WTC11 (cell line): ENCODE measurements at places on chromosomes 11 and 22. TPM values are rescaled to one million over a fixed set of nuclear protein-coding genes. Genes with fewer than 3 reads are reported as not detected.

CDCA5 gene
- 80.6 to 95.9 TPM (median 86.9 TPM) in 3 replicates for total RNA-seq

- H3K4me1 ChIP-seq, result peaks cover 15% of the 10 kb centered on the region
- DNase-seq, result no peak
- H3K27ac ChIP-seq, result no peak overlapping the region
- peaks cover 4% of the 10 kb centered on the region; the same call in 1 of the 2 replicates for H3K36me3 ChIP-seq
- no peak overlapping the region for H3K4me3 ChIP-seq
- H3K27me3 ChIP-seq, result no peaks in the 10 kb centered on the region
Observed at GRCh38 chr11:134374171-134374570, 37.9 kb downstream of the B3GAT1 start.

DNA sequence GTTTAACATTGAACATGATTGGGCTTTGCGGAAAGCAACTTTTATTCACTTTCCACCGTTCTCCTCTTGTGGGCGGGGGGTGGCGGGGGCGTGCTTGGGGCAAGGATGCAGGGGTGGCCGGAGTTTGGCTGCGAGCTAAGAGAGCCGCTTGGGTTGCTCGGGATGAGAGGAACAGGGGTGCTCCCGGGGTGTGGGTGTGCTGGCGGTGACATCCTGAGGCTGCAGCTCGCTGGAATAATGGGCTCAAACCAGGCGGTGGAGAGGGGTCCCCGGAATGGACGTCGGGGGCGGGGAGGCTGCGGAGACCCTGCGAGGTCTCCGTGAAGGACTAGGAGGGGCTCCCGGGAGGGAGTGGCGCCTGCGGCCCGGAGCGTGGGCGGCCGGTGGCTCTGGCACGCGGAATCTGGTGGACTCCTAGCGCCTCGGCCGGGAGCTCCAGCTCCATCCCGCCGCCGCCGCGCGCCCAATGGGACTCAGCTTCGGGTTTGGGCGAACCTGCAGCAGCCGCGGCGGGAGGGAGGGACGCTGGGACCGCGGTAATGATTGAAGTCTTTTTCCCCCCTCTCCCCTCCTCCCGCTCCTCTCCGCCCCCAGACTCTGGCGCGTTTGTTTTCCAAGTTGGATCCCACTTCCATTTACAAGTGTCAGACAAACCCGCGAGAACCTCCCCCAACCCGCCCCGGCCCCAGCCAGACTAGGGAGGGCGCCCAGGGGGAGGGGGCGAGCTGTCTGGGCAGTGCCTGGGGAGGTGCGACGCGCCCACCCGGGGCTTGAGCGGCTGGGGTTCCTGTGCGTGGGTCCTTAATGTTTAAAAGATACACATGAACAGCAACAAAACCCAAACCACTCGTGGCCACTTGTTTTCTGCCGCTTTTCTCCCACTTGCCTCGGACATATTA, 2.0 kb downstream of the FAT3 start:
- peaks cover 48% of the 10 kb centered on the region for H3K27me3 ChIP-seq
- peak; percentile 79 for DNase-seq
- H3K36me3 ChIP-seq, result no peaks in the 10 kb centered on the region
- no peak overlapping the region; the same call in 1 of the 2 replicates for H3K27ac ChIP-seq
- H3K4me3 ChIP-seq, result peak overlapping the region; percentile 94

- no peak for DNase-seq
- H3K36me3 ChIP-seq, result peaks cover 11% of the 10 kb centered on the region
- peak overlapping the region; percentile 79 for H3K27ac ChIP-seq
- peaks cover 11% of the 10 kb centered on the region for H3K4me1 ChIP-seq
- no peaks in the 10 kb centered on the region for H3K27me3 ChIP-seq
Observed at GRCh38 chr22:31891366-31892079, 52.8 kb upstream of the YWHAH start.

STK33 gene
- 13.2 to 16.7 TPM (median 13.3 TPM) in 3 replicates for total RNA-seq

GRCh38 chr11:2968341-2968900, 23.7 kb downstream of the NAP1L4 start:
- no peak for DNase-seq
- no peaks in the 10 kb centered on the region for H3K4me1 ChIP-seq
- H3K4me3 ChIP-seq, result no peak overlapping the region
- no peaks in the 10 kb centered on the region; the same call in 1 of the 2 replicates for H3K27me3 ChIP-seq
- peak overlapping the region; percentile 80; the same call in 1 of the 2 replicates for H3K27ac ChIP-seq

TPBGL gene
- 0.37 to 0.78 TPM (median 0.60 TPM) in 3 replicates for total RNA-seq

DNA sequence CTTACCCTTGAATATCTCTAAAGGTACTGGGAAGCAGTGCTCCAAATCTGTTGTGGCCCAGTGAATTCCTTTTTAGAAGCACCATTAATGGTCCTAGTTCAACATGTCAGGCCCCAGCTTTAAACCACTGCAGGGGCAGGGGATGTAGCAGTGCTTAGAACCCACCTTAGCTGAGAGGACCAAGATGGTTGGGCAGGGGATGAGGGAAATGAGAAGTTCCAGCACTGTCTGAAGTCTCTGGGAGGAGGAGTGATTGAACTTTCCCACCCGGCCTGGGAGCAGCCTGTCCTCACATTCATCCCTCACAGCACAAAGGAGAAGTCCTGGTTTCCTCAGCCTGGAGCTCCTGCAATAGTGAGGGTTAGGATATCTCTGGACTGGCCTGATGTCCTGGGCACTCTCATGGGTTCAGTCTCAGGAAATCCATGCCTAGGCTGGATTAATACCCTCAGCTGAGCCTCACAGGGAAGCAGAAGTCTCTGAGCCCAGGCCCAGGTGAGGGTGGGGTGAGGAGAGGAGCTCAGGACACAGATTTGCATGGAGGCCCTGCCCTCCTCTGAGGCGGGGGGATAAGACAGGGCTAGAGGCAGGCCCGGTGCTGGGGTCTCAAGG, 28.6 kb upstream of the PRAME start:
- no peaks in the 10 kb centered on the region for H3K4me1 ChIP-seq
- no peak overlapping the region for H3K4me3 ChIP-seq
- DNase-seq, result no peak
- peaks cover 93% of the 10 kb centered on the region for H3K27me3 ChIP-seq

DNA sequence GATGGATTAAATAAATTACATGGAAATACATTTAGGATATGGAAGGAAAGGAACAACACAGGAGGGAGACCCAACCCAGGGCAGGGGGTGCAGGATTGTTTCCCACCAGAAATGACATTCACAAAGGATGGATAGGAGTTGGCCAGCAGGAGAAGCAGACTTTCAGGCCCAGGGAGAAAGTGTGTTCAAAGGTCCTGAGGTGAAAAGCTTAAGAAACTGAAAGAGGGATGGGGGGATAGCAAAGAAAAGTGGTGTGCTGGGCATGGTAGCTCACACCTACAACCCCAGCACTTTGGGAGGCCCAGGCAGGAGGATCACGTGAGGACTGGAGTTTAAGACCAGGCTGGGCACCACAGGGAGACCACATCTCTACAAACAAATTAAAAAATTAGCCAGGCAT, 16.6 kb upstream of the ADA2 start:
- H3K4me3 ChIP-seq, result no peak overlapping the region
- peak overlapping the region; percentile 84 for H3K27ac ChIP-seq
- no peak for DNase-seq
- no peaks in the 10 kb centered on the region for H3K36me3 ChIP-seq
- no peaks in the 10 kb centered on the region for H3K27me3 ChIP-seq

DNA sequence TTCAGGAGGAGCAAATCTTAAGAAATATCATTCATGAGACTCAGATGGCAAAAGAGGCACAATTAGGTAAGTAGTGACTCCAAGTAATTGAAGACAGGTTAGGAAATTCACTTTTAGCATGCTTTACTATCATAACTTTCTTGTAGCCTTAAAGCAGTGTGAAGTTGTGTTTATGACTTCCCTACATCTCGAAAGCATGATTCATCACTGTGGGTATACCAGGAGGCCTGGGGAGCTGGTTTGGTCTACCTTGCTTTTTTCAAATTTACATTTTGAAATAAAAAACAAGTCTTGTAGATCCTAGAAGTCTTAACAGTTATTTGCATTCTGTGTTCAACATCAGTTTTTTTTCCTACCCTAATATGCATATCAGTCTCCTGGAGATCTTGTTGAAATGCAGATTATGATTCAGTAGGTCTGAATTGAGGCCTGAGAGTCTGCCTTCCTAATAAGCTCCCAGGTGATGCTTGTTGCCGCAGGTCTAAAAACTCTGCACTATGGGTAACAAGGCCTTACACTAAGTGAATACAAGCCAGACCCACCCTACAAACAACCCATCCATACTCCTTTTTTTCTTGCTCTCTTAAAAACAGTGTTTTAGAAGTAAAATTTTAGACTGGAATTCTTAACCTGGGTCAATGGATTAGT, 41.4 kb downstream of the TTC17 start:
- H3K27ac ChIP-seq, result peak overlapping the region; percentile 78
- DNase-seq, result no peak
- no peak overlapping the region for H3K4me3 ChIP-seq
- H3K4me1 ChIP-seq, result peaks cover 21% of the 10 kb centered on the region

CCDC81 gene
- total RNA-seq, result 0.82 to 1.0 TPM (median 0.98 TPM) in 3 replicates

DNA sequence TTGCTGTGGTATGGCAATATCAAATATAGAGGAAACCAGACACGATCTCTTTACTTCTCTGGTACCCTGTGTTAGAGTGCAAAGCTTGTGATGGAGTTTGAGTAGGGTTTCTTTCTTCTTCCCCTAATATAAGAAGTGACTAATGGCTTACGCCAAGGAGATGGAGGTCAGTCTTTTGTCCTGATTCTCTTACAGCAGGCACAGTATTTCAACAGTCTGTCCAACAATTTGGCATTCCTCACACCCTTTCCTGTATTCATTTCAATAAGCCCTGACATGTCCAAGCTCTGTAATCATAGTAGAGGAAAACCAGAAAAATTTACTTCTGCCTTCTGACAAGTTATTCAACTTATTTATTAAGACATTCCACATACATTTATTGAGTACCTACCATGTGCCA, 546.2 kb downstream of the TMEM135 start:
- H3K27ac ChIP-seq, result no peak overlapping the region
- H3K27me3 ChIP-seq, result no peaks in the 10 kb centered on the region
- no peak overlapping the region for H3K4me3 ChIP-seq
- DNase-seq, result no peak

DNA sequence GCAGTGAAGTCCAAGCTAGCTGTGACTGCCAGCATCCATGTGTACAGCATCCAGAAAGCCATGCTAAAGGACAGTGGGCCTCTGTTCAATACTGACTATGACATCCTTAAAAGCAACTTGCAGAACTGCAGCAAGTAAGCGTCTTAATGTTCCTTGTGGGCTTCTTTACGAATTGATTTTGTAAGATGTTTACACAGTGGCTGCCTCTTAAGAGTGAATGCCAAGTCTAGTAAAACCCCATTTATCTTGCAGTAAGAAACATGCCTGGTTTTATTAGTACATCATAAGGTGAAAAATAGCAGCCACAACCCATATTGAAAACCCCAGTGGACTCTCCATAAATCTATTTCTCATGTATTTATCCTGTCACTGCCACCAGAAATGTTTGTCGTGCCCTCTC, 20.5 kb downstream of the POLD3 start:
- H3K4me1 ChIP-seq, result no peaks in the 10 kb centered on the region
- no peak overlapping the region for H3K27ac ChIP-seq
- H3K36me3 ChIP-seq, result peaks cover 14% of the 10 kb centered on the region
- no peaks in the 10 kb centered on the region for H3K27me3 ChIP-seq
- H3K4me3 ChIP-seq, result no peak overlapping the region

DNA sequence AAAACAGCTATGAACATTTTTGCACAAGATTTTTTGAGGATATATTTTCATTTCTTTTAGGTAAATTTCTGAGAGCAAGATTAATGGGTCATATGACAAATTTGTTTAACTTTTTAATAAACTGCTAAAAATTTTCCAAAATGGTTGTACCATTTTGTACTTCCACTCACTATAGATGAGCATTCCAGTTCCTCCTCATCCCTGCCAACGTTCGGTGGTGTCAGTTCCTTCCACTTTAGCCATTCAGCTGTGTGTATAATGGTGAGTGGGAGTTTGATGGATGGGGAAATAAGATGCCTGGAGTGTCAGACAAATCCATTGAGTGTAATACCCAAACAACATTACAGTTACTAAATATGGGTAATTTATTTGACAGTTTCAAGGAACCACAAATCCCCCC, 49.7 kb downstream of the MIAT start:
- no peak overlapping the region for H3K4me3 ChIP-seq
- peaks cover 5% of the 10 kb centered on the region; the same call in 1 of the 2 replicates for H3K27me3 ChIP-seq
- DNase-seq, result no peak
- H3K36me3 ChIP-seq, result peaks cover 25% of the 10 kb centered on the region
- H3K27ac ChIP-seq, result no peak overlapping the region

- H3K4me1 ChIP-seq, result no peaks in the 10 kb centered on the region; the same call in 1 of the 2 replicates
- no peak for DNase-seq
- H3K4me3 ChIP-seq, result no peak overlapping the region
- H3K27ac ChIP-seq, result no peak overlapping the region
Observed at GRCh38 chr22:49303061-49303735, 524.5 kb downstream of the BRD1 start.

- DNase-seq, result no peak
- no peak overlapping the region for H3K27ac ChIP-seq
- no peaks in the 10 kb centered on the region for H3K27me3 ChIP-seq
- no peaks in the 10 kb centered on the region for H3K36me3 ChIP-seq
- H3K4me3 ChIP-seq, result no peak overlapping the region
- peaks cover 27% of the 10 kb centered on the region for H3K4me1 ChIP-seq
Observed at GRCh38 chr22:25390297-25391240, 171.1 kb downstream of the CRYBB2 start.

- peak; percentile 58 for DNase-seq
- no peak overlapping the region for H3K27ac ChIP-seq
- peaks cover 26% of the 10 kb centered on the region for H3K4me1 ChIP-seq
- H3K4me3 ChIP-seq, result peak overlapping the region; percentile 59
- no peaks in the 10 kb centered on the region for H3K36me3 ChIP-seq
- peaks cover 46% of the 10 kb centered on the region for H3K27me3 ChIP-seq
Observed at GRCh38 chr11:134332189-134332631, 422 bp downstream of the GLB1L2 start.

PTPRCAP gene
- total RNA-seq, result 3.5 to 4.0 TPM (median 3.6 TPM) in 3 replicates

GRCh38 chr11:132186699-132187098, 816.3 kb downstream of the NTM start:
- no peak overlapping the region for H3K4me3 ChIP-seq
- H3K27ac ChIP-seq, result no peak overlapping the region
- H3K4me1 ChIP-seq, result no peaks in the 10 kb centered on the region
- no peaks in the 10 kb centered on the region for H3K36me3 ChIP-seq
- peak; percentile 62 for DNase-seq
- no peaks in the 10 kb centered on the region for H3K27me3 ChIP-seq

GRCh38 chr22:28148816-28149465, 229.9 kb upstream of the PITPNB start:
- no peaks in the 10 kb centered on the region for H3K27me3 ChIP-seq
- peaks cover 18% of the 10 kb centered on the region for H3K4me1 ChIP-seq

DNA sequence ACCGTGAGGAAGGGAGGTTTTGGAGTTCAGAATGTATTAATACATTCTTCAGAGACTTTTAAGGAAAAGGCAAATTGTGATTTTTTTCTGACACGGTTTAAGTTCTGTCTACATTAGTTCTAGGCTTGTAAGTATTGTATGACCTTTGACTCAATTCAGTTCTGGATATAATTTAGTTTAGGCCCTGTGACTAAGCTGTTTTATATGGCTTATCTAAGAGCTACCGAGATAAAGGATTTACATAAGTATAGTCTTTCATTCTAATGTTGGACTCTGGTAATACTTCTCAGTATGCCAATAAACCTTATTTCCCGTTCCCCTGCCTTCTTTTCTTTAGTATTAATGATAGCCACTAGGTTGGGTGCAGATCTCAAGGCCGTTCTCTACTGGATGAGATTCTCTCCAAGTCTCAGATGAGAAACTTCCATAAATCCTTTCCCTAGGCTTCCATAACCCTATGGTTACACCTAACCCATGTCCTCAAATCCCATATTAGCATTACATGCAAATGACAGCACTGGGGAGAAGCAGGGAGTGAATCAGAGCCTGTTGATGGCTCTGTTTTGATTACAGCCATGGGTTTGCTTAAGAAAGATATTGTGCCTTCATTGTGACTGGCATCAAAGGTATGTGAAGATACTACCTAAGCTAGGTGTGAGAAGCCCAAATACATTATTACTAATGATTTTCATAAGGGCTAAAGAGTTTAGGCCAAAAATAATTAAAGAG, 38.7 kb downstream of the BARX2 start:
- no peaks in the 10 kb centered on the region for H3K36me3 ChIP-seq
- H3K4me3 ChIP-seq, result no peak overlapping the region

GRCh38 chr11:124635932-124636331, 13.3 kb downstream of the TBRG1 start:
- no peak overlapping the region for H3K27ac ChIP-seq
- H3K4me3 ChIP-seq, result no peak overlapping the region
- no peak for DNase-seq
- H3K4me1 ChIP-seq, result peaks cover 3% of the 10 kb centered on the region; the same call in 1 of the 2 replicates
